HFFc6 (cell line): ENCODE measurements at places on chromosomes 5 and 9.

GRCh38 chr9:3012842-3013241 lies 168.9 kb upstream of the PUM3 start:
- no peak for DNase-seq

DNA sequence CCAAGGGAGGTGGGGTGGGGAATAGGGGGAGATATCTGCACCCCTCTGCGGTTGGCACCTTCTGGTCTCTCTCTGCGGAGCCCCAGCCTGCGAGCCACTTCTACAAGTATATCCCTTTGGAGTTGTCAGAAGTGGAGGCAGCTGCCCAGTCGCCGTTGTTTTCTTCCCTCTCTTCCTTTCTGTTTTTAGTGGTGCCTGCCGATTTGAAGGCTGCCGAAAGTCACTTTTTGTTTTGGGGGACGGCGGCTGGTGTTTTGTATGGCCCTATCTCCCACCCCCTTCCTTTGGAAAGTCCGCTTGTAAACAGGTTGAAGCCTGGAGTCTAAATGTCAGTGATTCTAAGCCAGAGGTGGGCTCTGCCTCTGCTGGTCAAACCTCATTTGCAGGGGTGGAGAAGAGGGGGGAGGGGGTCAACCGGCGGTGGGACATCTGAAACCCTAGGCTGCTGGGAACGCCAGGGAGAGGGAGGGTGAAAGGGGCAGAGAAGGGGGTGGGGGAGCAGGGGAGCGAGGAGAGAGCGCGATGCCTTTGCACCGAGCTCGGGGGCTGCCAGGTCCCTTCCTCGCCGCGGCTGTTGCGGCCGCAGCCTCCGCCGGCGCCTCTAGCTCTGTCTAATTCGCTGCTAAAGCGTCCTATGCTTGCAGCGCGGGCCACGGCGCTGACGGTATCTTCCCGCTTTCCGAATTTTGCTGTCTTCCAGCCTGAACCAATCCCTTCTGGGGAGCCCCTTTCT lies at the start of gene FGF10:
Gene FGF10 (minus strand): TSS at position 331 of the 733 bp plus-strand sequence. CDS start 738 bp downstream, outside the sequence.
- no peak for DNase-seq

DNA sequence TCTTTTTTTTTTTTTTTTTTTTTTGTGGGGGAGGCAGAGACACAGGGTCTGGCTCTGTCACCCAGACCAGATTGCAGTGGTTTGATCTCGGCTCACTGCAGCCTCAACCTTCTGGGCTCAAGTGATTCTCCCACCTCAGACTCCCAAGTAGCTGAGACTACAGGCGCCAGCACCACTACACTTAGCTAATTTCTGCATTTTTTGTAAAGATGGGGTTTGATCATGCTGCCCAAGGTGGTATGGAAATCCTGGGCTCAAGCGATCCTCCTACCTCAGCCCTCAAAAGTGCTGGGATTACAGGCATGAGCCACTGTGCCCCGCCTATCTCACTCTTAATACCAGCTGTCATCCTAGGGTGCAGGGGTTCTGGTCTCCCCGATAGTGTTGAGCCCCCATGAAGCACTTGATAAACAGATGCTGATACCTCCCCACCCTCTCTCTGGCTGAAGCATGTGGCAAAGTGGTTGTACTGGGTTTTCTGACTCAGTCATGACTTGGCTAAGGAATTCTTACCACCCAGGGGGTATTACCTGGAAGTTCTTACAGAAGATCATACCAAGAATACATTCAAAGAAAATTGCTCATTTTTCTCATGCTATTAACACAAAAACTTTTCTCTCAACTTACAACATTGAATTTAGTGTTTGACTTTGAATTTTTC lies 110.2 kb upstream of the DAPK1 start:
- no peak for DNase-seq

- DNase-seq: peak; percentile 91
Measured at GRCh38 chr5:56026863-56027300, 32.1 kb upstream of the IL6ST start.

GRCh38 chr5:77181596-77182304 lies 28.7 kb upstream of the PDE8B start:
- no peak for DNase-seq

DNA sequence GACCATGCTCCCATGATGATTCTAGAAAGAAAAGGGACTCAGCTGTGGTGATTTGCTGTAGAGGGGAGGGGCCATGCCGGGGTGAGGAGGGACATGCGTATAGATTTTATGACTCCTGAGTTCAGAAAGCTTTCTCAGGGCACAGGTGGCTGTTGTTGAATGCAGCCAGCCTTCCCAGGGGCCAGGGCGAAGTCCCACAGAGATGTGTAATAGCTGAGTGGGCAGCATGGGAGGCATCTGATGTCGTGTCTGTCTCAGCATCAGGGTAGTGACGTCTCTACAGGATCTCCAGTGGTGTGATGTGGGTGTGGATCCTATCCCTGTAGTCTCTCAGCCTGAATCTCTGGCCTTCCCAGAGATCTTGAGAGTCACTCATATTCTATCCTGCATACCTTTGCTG lies 7.8 kb upstream of the BOD1 start:
- no peak for DNase-seq

- peak; percentile 77 for DNase-seq
Measured at GRCh38 chr5:10018201-10019069, 231.3 kb downstream of the ATPSCKMT start.

GRCh38 chr5:33425314-33425713 lies 15.5 kb upstream of the TARS1 start:
- DNase-seq: no peak

DNA sequence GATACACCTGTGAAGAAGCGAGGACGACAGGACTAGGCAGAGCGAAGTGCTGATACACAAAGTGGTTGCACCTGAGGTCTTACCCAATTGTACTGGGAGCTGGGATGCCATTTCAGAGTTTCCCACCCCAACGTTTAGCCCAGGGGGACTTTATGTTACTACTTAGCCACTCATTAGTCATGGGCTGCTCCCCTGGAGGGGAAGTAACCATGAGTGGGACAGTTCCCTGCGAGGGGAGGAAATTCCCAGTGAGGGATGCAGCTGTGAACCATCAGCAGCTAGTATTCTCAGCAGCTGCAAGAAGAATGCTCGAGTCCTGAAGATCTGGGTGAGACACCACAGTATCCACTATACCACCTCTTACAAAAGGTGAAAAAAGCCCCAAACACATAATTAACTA lies 93.7 kb upstream of the ACTBL2 start:
- DNase-seq: no peak

GRCh38 chr5:120615967-120616645 lies 152.0 kb downstream of the PRR16 start:
- peak; percentile 75 for DNase-seq

DNA sequence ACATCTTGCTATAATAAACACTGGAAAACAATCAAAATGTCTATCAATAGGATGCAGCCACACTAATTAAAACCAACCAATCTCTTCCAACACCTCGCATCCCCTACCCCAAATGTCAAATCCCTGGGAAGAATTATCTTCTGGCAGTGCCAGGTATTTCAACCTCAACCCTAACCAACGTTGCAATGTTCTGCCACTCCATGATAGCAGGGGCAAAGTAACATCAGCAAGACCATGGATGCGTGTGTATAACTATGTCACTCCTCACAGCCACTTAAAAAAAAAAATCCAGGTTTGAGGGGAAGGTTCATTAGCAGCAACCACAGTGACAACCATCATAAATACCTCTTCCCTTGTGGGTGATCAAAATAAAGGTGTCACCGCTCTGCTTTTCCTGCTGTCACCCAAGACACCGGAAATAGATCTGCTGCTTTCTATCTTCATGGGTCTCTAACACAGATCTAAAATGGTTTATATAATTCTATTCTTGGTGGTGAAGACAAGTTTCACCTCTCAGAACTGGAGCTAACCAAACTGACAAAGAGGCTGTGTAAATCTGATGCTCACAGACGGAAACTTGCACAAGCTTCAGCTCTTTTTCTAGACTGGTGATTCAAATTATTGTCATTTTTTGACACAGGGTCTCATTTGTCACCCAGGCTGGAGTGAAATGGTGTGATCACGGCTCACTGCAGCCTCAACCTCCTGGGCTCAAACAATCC lies 9.9 kb downstream of the HSPA9 start:
- DNase-seq: no peak

GRCh38 chr5:102223542-102224477 lies 72.3 kb downstream of the SLCO4C1 start:
- DNase-seq: peak; percentile 20
